Activated CD8-positive, alpha-beta memory T cell treated with anti-CD3 and anti-CD28 coated beads for 1 hour (primary cell): ENCODE measurements at places on chromosomes 12 and 14.

DNA sequence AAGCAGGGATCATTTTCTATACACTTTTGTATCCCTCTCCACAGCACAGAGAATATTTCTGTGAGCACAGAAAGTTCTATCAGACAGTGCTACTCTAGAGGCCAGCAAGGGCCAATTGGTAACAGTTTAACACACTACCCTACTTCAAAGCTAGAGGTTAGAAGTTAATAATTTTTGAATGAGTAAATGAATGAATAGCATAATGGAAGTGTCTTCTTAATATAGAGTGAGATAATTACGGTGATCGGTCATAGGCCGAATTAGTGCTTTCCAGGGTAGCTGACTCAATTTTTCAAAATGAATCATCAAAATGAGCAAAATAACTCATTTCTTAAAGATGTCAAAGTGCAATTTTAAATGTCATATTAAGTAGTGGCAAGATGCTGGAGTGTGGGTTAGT, 67.0 kb upstream of the CCDC198 start:
- no peak for DNase-seq

GRCh38 chr14:39029789-39030188, 73.2 kb downstream of the SEC23A start:
- DNase-seq = no peak

- peak; percentile 47 for DNase-seq
Observed at GRCh38 chr12:57242691-57243454, 8.1 kb downstream of the STAC3 start.

DNA sequence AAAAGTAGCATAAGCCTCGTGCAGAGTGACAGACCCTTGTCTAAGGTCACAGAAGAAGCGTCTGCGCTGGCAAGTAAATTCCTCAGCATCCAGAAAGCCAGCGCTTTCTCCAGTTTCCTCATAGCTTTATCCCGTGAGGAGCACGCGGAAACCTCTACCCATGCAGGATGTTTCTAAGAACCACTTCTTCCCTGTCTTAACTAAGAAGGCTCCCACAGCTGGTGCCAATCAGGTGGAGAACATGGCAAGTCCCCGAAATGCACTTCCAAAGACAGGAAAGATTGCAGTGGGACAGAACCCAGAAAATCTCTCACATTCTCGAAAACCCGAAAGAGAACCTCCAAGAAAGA, 968 bp upstream of the ARID4A start:
- DNase-seq = no peak

GRCh38 chr12:120100630-120101029, 15.9 kb downstream of the RAB35 start:
- DNase-seq = no peak

- DNase-seq = no peak
Observed at GRCh38 chr12:123389560-123390351, 5.8 kb downstream of the KMT5A start.

DNA sequence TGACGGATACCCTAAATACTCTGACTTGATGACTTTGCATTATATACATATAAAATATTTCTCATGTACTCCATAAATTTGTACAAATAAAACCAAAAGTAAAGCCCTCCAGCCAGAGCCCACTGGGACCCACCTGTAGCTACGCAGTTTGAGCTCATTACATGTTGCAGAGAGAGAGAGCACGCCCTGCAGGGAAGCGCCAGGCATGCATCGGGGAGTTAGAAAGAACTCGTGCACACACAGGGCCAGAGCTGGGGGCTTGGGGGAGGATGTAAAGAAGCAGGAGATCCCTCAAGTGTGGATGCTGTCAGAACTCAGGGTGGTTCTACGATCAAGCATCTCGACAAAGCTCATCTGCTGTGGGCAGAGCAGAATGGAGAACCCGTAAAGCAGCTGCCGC, 178.5 kb upstream of the RTL1 start:
- no peak for DNase-seq

GRCh38 chr12:26599096-26599695, 233.8 kb downstream of the ITPR2 start:
- no peak for DNase-seq

DNA sequence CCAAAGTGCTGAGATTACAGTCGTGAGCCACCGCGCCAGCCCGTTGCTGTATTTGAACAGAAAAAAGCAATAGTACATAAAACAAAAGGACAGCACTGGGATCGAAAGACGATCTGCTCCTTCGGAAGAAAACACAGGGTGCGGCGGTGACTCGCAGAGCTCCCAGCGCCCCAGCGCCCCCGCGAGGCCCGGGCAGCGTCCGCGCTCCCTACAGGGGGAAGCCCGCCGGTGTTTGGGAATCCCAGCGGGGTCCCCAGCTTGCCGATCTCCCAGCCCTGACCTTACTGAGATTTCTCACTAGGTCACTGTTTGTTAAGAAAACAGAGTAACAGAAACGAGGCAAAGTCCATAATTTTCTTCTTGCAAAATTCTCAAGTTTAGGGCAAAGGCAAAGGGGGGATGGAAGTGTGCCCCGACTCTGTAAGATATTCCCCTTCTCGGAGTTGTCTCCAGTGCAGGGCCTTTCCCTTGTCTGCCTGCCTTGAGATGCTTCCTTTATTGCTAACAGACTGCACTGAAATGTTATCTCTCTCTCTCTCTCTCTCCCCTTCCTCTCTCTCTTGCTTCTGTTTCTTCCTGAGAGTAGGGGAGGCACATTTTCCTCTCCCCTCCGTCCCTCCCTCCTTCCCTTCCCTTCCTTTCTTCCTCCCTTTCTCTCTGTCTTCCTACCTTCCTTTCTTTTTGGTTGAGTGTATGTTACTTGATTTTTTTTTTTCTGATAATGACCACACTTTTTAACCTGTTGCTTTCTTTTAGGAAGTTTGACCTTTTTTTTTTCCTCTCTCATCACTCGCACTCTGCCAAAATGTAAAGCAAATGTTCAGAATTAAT, 91.9 kb downstream of the TMEM30B start:
- no peak for DNase-seq

DNA sequence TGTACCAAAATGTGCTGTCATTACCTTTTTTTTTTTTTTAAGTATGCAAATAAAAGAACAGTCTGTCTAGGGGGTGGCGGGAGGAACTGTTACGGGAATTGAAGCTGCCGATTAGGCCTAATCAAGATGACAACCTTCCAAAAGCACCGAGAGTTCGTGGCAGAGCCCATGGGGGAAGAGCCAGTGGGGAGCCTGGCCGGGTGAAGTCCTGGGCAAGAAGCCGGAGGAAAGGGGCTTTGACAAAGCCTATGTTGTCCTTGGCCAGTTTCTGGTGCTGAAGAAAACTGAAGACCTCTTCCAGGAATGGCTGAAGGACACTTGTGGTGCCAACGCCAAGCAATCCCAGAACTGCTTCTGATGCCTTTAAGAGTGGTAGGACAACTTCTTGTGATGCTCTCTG, 42.6 kb downstream of the ACTN1 start:
- no peak for DNase-seq

GRCh38 chr14:33451211-33451610, 499.7 kb downstream of the EGLN3 start:
- DNase-seq = no peak

DNA sequence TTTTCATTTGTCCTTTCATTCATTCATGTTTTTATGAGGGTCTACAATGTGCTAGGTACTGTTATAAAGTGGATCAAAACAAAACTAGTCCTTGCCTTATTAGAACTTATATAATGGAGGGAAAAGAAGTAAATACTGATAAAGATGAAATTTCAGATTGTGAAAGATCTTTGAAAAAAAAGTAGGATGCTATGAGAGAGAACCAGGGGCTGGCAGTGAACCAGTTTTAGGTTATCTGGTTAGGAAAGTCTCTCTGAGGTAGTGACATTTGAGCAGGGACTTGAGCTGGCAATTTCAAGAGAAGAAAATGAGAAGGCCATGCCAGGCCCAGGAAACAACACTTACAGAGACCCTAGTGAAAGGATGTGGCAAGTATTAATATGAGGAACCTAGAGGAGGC, 57.3 kb upstream of the E2F7 start:
- no peak for DNase-seq

DNA sequence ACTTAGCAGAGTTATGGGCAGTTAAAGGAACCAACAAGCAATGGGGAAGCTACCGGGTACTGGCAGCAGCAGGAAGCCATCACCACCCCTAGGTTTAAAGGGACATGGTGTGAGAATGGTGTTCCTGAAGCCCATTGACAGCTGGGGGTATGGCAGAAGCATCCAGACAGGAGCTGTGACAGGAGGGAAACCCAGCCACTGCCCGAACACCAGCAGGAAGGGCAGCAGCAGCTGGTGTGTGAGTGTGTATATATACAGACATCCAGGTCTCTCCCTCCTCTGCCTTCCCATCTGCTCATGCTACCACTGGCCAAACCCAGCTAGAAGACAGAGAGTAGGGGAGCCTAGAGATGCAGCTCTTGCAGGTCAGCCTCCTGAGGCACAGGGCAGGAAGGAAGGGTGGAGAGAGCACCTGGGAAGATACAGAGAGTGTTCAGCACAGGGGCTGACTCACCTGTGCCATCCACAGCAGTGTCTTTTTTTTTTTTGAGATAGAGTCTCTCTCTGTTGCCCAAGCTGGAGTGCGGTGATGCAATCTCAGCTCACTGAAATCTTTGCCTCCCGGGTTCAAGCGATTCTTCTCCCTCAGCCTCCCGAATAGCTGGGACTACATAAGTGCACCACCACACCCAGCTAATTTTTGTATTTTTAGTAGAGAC, 9.2 kb upstream of the ADCK1 start:
- no peak for DNase-seq

GRCh38 chr14:64844969-64845536, 34.7 kb downstream of the SPTB start:
- DNase-seq = no peak
